ENCODE measurements at places on chromosomes 7 and 10.

DNA sequence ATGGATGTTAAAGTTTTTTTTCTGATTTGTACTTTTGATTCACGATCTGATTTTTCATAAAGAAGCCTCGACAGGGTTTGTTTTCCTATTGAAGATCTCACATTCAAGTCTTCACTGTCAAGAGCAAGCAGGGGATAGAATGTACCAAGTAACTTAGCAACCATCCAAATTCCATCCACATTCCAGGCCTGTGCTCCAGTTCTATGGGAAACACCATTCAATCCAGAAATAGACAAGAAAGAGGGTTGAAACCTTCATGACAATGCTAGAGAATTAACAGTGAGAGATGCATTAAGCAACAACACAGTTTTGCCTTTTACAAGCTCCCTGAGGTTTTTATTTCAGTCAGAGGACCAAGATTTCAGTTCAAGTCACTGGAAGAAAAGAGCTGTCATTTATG is 300.2 kb downstream of the NEBL start:
- DNase-seq = no peak

GRCh38 chr10:73931767-73932619 is 21.1 kb downstream of the PLAU start:
- peak; percentile 24 for DNase-seq

GRCh38 chr10:76840802-76841201 is 796.8 kb downstream of the KCNMA1 start:
- DNase-seq = no peak

GRCh38 chr7:108001764-108002725 is 916 bp downstream of the LAMB1 start:
- no peak for DNase-seq

DNA sequence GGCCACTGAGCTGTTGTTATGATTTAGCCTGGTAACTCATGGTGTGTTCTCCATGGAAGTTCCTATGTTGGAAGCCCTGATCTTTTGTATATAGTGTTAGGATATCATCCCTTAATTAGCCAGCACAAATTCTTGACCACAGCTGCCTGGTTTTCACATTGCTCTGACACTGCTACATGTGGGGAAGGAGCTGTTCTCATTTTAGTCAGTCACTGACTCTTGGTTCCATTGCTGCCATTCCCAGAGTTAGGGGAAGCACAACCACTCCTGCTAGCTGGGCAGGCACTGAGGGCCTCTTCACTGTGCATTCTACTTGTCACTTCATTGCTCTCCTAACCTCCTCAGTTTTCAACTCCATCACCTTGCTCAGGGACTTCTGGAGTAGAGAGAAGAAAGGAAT is 98.4 kb upstream of the GJD4 start:
- DNase-seq = no peak

All from activated T-helper 1 cell treated with anti-CD3 and anti-CD28 coated beads, Interleukin-2, amount 50 U/mL, for 16 hours (primary cell).